Activated naive CD8-positive, alpha-beta T cell treated with anti-CD3 and anti-CD28 coated beads for 36 hours (primary cell): ENCODE measurements at places on chromosomes 1 and 21. TPM values are rescaled to one million over a fixed set of nuclear protein-coding genes. Genes with fewer than 3 reads are reported as not detected.

- DNase-seq, result no peak
- no peaks in the 10 kb centered on the region for H3K36me3 ChIP-seq
- no peaks in the 10 kb centered on the region for H3K27me3 ChIP-seq
- H3K4me3 ChIP-seq, result no peak overlapping the region
- H3K27ac ChIP-seq, result no peak overlapping the region
Observed at GRCh38 chr1:204091066-204091465, 18.2 kb downstream of the SOX13 start.

DNA sequence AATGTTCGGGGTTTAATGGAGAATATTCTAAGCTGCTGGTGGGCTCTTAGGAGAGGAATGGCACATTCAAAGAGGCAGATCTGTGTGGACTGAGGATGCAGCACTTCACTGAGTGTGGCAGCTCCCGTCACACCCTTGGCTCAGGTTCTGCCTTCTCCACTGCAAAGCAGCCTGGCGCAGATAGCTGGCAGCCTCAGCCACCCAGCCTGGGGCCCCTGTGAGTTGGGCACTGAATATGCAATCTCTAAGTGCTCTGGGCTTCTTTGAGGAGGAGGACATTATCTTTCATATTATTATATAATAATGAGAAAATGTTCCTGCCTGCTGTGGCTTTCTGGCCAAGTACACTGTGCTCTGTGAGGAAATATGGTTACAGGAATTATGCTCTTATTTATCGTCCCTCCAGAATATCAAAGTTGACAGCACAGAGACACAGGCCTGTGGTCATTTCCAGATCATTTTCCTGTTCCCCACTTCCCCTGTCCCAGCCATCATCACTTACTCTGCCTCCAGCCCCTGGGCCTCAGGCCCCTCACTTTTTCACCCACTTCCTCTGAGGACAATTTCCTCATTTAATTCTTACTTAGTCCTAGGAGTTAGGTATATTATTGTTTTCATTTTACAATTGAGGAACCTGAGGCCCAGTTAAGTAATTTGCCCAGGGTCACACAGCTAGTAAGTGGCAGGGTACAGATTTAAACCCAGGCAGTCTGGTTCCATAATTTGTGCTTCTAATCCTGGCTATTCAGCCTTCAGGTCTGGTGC is 53.6 kb downstream of the MAB21L3 start:
- H3K36me3 ChIP-seq, result no peaks in the 10 kb centered on the region
- H3K27ac ChIP-seq, result no peak overlapping the region
- H3K4me1 ChIP-seq, result peaks cover 7% of the 10 kb centered on the region
- H3K27me3 ChIP-seq, result no peaks in the 10 kb centered on the region
- no peak for DNase-seq

- H3K27ac ChIP-seq, result no peak overlapping the region
- H3K4me3 ChIP-seq, result no peak overlapping the region
- no peaks in the 10 kb centered on the region for H3K27me3 ChIP-seq
- DNase-seq, result no peak
- peaks cover 46% of the 10 kb centered on the region for H3K4me1 ChIP-seq
- peaks cover 91% of the 10 kb centered on the region for H3K36me3 ChIP-seq
Observed at GRCh38 chr21:42386034-42386591, 9.7 kb downstream of the TMPRSS3 start.

ZNF648 gene
- not detected for total RNA-seq

- DNase-seq, result no peak
- no peak overlapping the region for H3K27ac ChIP-seq
- no peaks in the 10 kb centered on the region for H3K27me3 ChIP-seq
- no peaks in the 10 kb centered on the region for H3K36me3 ChIP-seq
- peaks cover 20% of the 10 kb centered on the region for H3K4me1 ChIP-seq
Observed at GRCh38 chr1:30771005-30771404, 13.4 kb upstream of the LAPTM5 start.

DNA sequence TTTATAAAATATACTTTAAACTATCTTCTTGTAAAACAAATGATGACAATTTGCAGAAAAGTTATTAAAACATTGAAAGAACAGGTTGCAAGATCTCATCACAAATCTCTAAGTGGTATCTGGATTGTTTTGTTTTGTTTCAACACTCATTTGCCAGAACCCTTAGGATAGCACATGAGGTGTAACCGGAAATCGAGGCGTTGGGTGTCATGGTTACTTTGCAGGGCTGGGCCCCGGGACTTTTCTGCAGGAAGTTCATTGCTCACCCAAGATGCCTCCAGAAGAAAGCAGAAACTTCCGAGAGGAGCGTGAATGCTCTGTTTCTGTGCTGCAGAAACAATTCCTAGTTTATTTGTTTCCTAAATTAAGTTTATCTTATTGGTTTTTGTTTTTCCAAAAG is 2.5 kb downstream of the DISC1 start:
- H3K4me1 ChIP-seq, result peaks cover 24% of the 10 kb centered on the region
- no peak overlapping the region for H3K4me3 ChIP-seq
- no peak overlapping the region for H3K27ac ChIP-seq
- no peaks in the 10 kb centered on the region for H3K36me3 ChIP-seq
- H3K27me3 ChIP-seq, result no peaks in the 10 kb centered on the region

A3GALT2 gene
- total RNA-seq, result not detected

GJA9 gene
- total RNA-seq, result not detected

- no peaks in the 10 kb centered on the region for H3K4me1 ChIP-seq
- no peak overlapping the region for H3K27ac ChIP-seq
- no peak for DNase-seq
- no peak overlapping the region for H3K4me3 ChIP-seq
- no peaks in the 10 kb centered on the region for H3K27me3 ChIP-seq
Observed at GRCh38 chr21:42025376-42026081, 15.4 kb upstream of the ZBTB21 start.

KLHDC7A gene
- total RNA-seq, result not detected

- no peaks in the 10 kb centered on the region for H3K4me1 ChIP-seq
- no peak for DNase-seq
- H3K4me3 ChIP-seq, result no peak overlapping the region
- H3K36me3 ChIP-seq, result no peaks in the 10 kb centered on the region
- H3K27me3 ChIP-seq, result no peaks in the 10 kb centered on the region
Observed at GRCh38 chr1:239763850-239764249, 327.8 kb upstream of the FMN2 start.

DNA sequence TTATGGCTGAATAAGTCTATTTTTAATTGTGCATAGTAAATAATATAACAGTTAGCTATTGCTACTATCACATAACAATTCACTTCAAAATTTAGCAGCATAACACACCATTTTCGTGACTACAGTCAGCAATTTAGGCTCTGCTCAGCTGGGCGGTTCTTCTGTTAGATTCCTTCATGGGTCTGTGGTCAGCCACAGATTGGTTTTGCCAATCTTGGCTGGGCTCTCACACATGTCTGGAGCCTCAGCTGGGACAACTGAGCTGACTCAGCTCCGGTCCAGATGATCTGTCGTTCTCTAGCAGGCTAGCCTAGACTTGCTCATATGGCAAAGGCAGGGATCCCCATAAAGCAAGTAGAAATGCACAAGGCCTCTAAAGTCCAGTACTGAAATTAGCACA is 15.1 kb upstream of the CDC42BPA start:
- H3K36me3 ChIP-seq, result peaks cover 2% of the 10 kb centered on the region
- H3K27me3 ChIP-seq, result peaks cover 13% of the 10 kb centered on the region
- no peaks in the 10 kb centered on the region for H3K4me1 ChIP-seq
- no peak overlapping the region for H3K27ac ChIP-seq

GRCh38 chr1:213678348-213678747 is 309.4 kb upstream of the PROX1 start:
- no peak overlapping the region for H3K4me3 ChIP-seq
- no peaks in the 10 kb centered on the region for H3K4me1 ChIP-seq
- no peak for DNase-seq
- H3K36me3 ChIP-seq, result no peaks in the 10 kb centered on the region
- H3K27ac ChIP-seq, result no peak overlapping the region
- peaks cover 5% of the 10 kb centered on the region for H3K27me3 ChIP-seq
